ENCODE measurements at places on chromosomes 5 and 9. TPM values are rescaled to one million over a fixed set of nuclear protein-coding genes. Genes with fewer than 3 reads are reported as not detected.

MZB1 gene
- 0.52 TPM for total RNA-seq

TEX48 gene
- not detected for total RNA-seq

PTPN3 gene
- 7.8 TPM for total RNA-seq

PCDHB9 gene
- total RNA-seq: 1.0 TPM

SV2C gene
- under 0.01 TPM for total RNA-seq

SHOC1 gene
- not detected for total RNA-seq

All from skeletal muscle tissue (tissue), 5 donors.